Pulmonary artery endothelial cell (primary cell): ENCODE measurements at places on chromosomes 16 and 17. TPM values are rescaled to one million over a fixed set of nuclear protein-coding genes. Genes with fewer than 3 reads are reported as not detected.

Gene EVI2B
- 0.14 and 0.20 TPM in 2 replicates for total RNA-seq

Gene GAS2L2
- not detected in 2 replicates for total RNA-seq

Gene CWC25
- total RNA-seq = 11.3 and 14.4 TPM in 2 replicates

DNA sequence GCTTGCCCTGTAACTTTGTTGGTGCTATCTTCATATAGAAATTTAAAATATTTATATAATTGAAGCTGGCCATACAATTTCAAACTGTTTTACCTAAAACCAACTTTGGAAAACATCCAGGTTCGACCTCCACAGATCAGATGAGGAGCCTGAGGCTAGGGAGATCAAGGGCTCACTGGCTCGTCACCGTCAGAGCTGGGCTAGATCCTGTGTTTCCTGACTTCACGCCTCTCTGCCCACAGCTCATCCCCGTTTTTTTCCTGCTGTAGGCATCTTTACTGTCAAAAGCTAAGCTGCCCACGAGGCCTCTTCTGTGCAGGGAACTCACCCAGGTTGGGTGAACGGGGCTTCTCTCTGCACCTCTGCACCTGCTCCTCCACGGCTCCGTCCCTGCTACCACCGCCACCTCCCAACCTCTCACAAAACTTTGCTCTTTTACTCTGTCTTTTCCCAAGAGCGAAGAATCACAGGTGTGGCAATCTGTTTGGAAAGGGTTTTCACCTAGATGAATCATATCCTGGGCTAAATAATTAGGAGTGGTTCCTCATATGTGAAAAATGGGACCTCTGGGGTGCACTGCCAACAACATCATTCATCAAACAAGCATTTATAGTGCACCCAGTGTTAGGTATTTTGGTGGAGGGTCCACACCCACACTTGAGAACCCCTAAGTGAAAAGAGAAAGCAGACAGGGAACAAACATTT lies 24.8 kb upstream of the KDM6B start:
- DNase-seq = no peak

- no peak for DNase-seq
Observed at GRCh38 chr16:60929-61878, 7.6 kb downstream of the SNRNP25 start.

GRCh38 chr17:41580687-41581365 lies 5.9 kb downstream of the KRT14 start:
- no peak for DNase-seq

GRCh38 chr17:30207655-30208054 lies 27.8 kb downstream of the SLC6A4 start:
- no peak for DNase-seq

GRCh38 chr16:89193576-89194293 lies 6.6 kb downstream of the SLC22A31 start:
- DNase-seq = no peak

Gene RRAD
- total RNA-seq = 0.59 and 0.60 TPM in 2 replicates

DNA sequence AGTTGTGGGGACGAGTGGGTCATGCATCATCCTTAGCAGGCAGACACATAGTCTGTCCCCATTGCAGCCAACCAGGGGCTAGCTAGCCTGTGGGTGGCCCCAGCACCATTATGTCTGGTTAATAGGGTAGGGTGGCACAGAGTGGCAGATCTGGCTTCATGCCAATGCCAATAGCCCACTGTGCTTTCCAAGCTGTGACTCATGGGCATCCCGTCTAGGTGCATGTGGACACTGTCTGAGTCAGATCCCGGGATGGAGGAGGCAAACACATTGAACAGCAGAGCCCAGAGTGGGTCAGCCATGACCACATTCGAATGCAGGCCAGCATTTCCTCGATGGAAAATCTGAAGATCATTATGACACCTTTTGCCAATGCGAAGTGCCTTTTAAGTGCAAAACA lies 2.5 kb downstream of the HS3ST2 start:
- no peak for DNase-seq

Gene ADAMTS18
- total RNA-seq = 5.5 and 51.9 TPM in 2 replicates

Gene ABCC11
- total RNA-seq = not detected in 2 replicates
